ENCODE measurements at places on chromosomes 2 and 18.

- DNase-seq = no peak
Measured at GRCh38 chr2:217939629-217940245, 63.1 kb downstream of the TNS1 start.

GRCh38 chr2:74745766-74746165 is 88.2 kb upstream of the HK2 start:
- DNase-seq = no peak

GRCh38 chr18:46067438-46068007 is 4.5 kb downstream of the PSTPIP2 start:
- DNase-seq = no peak

GRCh38 chr18:32714571-32715148 is 58.2 kb downstream of the KLHL14 start:
- peak; percentile 31 for DNase-seq
